ENCODE measurements at places on chromosomes 4 and X. TPM values are rescaled to one million over a fixed set of nuclear protein-coding genes. Genes with fewer than 3 reads are reported as not detected.

Gene SUV39H1
- total RNA-seq = 17.7 TPM

Gene GAGE13
- total RNA-seq = not detected

Gene HS6ST2
- total RNA-seq = 0.10 TPM

Gene SMIM31
- total RNA-seq = not detected

Gene ZNF827
- total RNA-seq = 25.5 TPM

Gene SH2D1A
- not detected for total RNA-seq
